ENCODE measurements at places on chromosomes 12 and 14. TPM values are rescaled to one million over a fixed set of nuclear protein-coding genes. Genes with fewer than 3 reads are reported as not detected.

GRCh38 chr12:2355198-2355597 lies 302.4 kb downstream of the CACNA1C start:
- DNase-seq = no peak

DNA sequence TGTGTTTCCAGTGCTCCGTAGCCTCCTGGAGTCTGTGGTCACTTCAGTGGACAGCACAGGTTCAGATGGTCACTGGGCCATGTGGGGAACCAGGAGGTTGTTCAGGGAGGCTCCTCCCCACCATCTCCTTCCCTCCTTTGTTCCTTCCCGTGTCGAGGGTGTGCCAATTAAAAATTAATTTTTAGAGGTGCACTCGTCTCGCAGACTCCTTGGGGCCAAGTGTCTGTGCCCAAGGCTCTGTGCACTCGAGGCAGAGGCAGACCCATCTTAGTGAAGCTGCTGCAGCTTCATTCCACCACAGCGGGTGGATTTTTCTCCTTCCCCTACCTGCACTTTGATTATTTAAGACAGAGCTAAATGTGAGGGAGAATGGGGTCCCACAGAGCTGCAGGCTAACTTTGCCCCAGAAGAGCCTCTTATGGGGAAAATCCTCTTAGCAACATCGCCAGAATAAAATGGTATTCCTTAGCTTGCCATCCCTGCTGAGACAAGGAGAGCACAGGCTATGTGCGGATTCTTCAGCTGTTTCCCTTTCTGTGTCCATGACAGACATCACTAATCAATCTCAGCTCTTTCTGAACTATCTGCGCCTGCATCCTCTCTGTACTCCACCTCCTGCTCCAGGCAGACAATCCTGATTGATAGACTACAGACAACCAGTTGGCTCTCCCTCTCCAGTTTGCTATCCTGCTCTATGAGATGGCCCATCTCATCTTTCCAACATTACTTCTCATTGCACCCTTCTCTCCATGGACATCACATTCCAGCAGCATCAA lies 159.5 kb downstream of the VRK1 start:
- DNase-seq = no peak

The ATXN2 gene
- 17.2 TPM for total RNA-seq

The CELA1 gene
- total RNA-seq = not detected

- no peak for DNase-seq
Measured at GRCh38 chr12:65229441-65229840, 49.0 kb upstream of the MSRB3 start.

GRCh38 chr12:52924764-52925716 lies 20.2 kb upstream of the KRT8 start:
- DNase-seq = peak; percentile 84

DNA sequence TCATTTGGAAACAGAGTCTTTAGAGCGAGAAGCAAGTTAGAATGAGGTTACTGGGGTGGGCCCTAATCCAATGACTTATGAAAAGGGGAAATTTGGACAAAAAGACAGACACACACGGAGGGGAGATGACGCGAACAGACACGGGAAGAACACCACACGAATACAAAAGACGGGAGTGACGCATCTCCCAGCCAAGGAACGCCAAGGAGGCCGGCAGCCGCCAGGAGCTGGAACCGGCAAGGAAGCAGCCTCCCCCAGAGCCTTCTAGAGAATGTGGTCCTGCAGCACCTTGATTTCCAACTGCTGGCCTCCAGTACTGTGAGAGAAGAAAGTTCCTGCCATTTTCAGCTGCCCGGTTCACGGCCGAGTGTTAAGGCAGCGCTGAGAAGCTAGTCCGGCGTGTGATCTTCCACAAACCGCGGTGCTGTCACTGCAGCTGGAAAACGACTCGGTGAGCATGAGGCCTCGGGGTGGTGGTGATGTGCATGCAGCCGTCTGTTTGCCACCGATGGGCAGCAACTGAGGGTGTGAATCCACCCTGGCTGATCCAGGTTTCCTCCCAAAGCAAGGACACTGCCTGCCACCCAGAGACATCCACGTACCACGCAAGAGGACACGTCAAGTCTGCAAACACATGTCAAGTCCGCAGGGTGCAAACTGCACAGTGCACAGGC lies 124.5 kb downstream of the NCOR2 start:
- peak; percentile 68 for DNase-seq

DNA sequence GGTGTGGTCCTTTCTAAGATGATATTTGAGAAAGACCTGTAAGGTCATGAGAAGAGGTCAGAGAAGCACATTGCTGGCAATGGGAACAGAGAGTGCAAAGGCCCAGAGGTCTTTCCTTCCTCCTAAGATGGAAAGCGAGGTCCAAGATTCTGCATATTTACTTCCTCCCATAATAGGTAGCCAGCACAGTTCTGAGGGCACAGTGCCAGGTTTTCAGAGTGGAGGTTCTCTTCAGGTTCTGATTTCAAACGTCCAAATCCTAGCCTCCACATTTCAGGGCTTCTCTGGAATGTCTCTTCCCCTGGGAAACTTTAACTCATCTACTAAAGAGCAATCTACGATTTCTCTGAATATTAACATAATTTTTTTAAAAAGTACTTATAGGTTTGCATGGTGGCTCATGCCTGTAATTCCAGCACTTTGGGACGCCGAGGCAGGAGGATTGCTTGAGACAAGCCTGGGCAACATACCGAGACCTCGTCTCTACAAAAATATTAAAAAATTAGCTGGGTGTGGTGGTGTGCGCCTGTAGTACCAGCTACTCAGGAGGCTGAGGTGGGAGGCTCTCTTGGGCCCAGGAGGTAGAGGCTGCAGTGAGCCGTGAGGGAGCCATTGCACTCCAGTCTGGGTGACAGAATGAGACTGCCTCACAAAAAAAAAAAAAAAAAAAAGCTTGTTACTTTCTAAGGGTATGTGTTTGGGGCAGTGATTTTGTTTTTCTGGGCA lies 526 bp upstream of the MRPL42 start:
- DNase-seq = no peak

- DNase-seq = no peak
Measured at GRCh38 chr12:46743456-46743855, 82.3 kb downstream of the SLC38A4 start.

- DNase-seq = no peak
Measured at GRCh38 chr12:24797901-24798300, 151.0 kb downstream of the BCAT1 start.

The DBX2 gene
- total RNA-seq = not detected

The WNT1 gene
- total RNA-seq = not detected

GRCh38 chr14:104817930-104818713 lies 17.2 kb downstream of the ZBTB42 start:
- DNase-seq = no peak

Measured in cardiac muscle cell (in vitro differentiated cells and primary cell).